ENCODE measurements at places on chromosomes 16 and 17. TPM values are rescaled to one million over a fixed set of nuclear protein-coding genes. Genes with fewer than 3 reads are reported as not detected.

DNA sequence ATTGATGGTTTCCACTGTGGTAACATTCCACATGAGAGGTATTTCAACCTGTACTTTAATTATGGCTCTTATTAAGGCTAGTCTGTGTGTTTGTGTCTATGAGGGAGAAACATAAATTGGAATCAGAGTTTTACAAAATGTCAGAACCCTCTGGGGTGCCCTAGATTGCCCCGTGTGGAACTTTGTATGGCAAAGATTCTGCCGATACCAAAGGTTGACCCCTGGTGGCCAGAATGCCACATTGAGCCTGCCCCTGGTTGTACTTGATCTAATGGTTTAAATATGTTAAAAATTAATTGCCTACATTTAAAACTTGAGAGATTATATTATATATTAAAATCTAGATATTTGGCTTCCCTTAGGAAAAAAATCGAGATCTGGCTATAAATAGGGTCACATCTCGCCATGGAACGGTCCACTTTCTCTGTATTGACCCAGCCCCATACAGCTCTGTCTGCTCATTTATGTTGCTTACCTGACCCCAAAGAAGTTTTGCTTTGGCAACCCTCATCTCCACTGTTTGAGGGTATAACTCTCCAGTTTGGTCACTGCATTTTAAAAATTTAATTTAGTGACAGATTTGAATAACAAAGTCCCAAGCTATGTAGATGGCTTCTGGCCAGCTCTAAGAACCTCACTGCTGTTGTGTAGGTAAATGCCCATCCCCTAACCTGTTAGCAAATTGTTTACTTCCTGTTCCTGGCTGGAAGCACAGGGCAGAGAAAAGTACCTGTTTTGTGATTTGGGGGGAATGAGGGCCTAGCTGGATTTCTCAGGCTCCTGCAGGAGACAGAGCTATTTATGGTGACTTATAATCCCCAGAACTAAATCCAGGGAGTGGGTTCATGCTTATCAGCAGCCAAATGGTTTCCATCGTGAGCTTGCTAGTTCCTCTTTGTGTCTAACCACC, 95.0 kb downstream of the PLCG2 start:
- DNase-seq = peak; percentile 63

HEATR9 gene
- not detected for total RNA-seq

- DNase-seq = no peak
Measured at GRCh38 chr16:62029947-62030346, 6.3 kb downstream of the CDH8 start.

IKZF3 gene
- total RNA-seq = not detected

GRCh38 chr16:5835876-5836275, 738.3 kb upstream of the EEF2KMT start:
- DNase-seq = no peak

MAF gene
- 0.32 TPM for total RNA-seq

DNA sequence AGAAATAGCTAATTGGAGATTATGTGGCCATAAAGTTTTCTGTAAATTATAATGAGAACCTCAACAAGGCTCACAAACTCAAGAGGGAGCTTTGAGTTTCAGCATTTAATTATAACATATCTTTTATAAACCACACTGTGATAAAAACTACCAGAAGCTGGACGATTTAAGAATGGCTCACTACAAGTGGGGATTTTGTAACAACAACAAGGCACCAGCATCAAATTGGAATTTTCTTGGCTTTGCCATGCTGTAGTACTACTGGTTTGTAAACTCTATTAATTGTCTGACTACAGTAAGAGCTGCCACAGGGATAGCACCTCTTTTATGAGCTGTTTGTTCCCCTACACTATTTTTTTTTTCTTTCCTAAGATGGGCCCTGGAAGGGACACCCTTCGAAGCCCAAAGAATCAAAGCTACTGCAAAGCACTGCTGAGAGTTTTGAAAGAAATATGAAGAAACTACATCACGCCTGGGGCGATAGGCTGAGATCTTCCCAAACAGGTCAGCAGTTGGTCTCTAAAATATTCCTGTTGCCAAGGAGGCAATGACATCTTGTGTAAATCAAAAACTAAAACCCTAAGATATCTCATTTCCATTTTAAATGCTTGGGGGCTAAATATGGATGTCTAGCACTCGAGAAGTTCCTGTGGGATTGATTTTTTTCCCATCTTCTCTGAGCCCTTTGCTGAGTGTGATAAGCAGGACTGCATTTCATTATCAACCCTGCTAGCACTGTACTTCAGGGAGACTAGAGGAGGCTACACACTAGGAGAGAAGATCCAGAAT, 40.9 kb downstream of the SKAP1 start:
- DNase-seq = no peak

DNA sequence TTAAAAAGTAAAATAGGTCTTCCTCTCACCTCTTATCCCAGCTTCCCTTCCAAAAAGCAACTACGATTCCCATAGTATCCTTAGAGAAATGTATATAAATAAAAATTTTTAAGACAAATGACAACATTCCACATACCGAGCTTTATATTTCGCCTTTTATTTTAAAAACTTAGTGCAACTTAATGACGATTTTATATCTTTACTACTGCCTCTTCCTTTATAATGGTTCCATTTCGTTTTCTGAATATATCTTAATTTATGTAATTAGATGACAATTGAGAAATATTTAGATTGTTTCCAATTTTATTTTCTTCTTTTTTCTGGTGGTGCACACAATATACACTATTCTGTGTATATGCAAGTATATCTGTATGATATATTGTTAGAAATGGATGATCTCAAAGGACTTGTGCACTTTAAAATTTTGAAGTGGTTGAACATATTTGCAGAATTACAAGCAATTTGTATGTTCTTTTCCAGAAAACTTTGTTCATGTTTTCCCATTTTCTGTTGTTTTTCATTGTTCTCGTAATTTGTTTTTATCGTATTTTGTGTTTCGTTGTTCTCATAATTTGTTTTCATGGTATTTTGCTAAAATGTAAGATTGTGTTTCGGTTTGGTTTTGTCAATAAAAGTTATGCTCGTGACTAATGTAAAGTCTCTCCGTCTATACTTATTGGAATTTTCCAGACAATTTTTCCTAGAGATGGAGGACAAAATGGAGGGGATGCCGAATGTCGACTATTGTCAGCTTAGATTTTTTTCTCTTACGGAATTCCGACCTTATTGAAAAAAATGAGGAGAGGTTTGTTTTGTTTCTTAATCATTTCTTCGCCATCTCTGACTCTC, 20.4 kb upstream of the HOXB13 start:
- no peak for DNase-seq

- DNase-seq = peak; percentile 53
Measured at GRCh38 chr17:76738468-76738850, 540 bp downstream of the MFSD11 start.

ACBD4 gene
- total RNA-seq = 6.7 TPM

GRCh38 chr17:4033751-4034251, 69.6 kb upstream of the ATP2A3 start:
- no peak for DNase-seq

DNA sequence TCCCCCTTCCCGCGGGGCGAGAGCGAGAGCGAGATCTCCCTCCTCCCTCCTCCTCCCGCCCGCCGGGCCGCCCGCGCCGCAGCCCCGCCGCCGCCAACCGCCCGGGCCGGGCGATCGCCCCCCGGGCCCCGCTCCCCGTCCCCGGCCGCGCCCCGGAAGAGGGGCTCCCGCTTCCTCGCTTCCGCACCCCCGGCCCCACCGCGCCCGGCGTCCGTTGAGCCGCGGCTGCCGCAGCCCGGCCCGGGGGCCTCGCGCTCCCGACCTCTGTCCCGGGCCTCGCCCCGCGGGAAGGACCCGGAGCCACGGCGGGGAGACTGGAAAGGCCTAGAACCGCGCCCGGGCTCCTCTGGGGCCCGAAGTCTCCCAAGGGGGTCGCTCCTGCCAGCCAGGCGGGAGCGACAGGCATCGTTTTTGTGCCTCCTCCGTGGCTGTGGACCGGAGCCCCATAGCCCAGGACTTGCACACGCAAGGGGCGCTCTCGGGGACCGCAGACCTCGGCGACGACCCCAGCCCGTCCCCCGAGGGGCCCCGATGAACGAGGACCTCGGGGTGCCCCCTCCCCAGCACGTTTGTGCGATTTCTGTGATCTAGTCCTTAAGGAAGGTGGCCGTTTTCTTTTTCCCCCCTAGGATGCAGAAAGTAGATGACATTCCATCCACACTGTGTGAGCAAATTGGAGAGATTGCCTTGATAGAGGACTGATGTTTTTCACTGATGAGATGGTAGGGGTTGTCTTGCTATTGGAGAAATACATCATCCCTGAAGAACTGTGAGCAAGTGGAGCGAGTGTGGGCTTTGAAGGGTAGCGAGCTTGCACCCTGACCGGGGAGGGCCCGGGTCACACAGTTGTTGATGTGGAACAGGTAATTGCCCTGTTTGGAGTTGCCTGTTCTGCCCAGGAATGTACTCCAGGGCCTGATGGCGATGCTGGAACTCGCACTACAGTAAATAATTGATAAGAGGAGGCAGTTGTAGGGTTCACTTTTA, 611 bp downstream of the BANP start:
- peak; percentile 35 for DNase-seq

DNA sequence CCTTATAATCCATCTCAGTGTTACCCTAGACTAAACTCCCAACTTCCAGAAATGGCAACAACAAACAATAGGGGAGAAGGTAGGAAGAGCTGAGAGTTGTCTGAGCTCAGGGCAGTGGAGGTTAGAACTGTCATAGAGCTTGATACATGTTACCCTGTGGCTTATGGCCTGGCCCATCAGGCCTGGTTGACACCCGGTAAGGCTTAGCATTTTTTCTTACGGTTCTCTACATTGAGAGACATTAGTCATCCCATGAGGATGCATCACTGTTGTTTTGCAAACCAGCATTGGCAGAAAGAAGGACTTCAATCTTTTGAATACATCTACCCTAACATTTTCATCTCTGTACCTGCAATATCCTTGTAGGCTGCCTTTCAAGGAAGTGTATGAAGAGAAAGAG, 226.6 kb downstream of the PHKB start:
- DNase-seq = no peak

DNA sequence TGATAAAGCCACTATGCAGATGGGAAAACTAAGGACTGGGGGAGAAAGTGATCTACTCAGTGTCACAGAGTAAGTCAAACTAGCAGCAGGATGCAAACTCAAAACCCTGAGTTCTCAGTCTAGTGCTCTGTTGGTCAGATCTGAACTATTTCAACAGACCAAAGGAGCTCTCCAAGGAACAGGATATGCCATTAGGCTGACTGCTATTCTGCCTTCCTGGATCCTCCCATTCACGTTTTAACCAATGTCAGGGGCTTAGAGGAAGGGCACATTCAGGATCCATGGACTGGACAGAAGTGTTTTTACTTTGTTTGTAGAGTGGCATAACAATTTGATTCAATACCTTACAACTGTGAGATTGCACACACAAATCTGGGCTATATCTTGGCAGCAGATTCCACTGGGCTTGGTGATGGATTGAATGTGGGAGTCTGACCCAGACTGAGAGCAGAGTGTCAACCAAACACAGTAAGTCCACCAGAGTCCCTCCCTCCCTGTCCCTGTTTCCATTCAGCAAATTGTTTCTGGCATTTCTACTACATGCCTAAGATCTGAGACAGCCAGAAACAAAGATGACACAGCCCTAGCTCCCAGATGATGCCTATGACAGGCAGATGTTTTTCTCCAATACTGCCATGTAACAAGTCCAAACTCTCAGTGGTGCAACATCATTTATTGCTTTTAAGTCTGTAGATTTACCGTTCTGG, 337.8 kb upstream of the CDH5 start:
- DNase-seq = no peak

- DNase-seq = no peak
Measured at GRCh38 chr16:85270374-85270773, 158.1 kb upstream of the CIBAR2 start.

GRCh38 chr17:39270923-39271322, 45.2 kb upstream of the STAC2 start:
- peak; percentile 39 for DNase-seq

MRPS34 gene
- 102 TPM for total RNA-seq

DNA sequence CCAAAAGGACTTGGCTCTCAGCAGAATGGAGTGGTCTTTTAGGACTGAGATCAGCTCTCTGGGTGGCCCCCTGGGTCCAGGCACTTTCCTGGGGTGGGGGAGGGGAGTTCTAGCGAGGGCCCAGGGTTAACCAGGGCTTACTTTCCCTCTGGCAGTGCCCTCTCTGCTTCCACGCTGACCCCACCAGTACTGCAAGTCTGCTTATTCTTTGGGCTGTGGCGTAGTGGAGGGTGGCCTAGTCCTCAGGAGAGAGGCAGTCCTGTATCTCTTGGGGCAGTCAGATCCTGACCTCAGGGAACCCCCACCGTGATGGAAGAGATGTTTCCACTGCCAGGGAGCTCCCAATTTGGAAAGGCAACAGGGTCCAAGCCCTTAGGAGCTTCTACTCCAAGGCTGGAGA, 79.4 kb downstream of the CCDC182 start:
- no peak for DNase-seq

GRCh38 chr16:85125570-85126393, 13.5 kb upstream of the CIBAR2 start:
- DNase-seq = no peak

- no peak for DNase-seq
Measured at GRCh38 chr16:53417011-53417410, 17.3 kb upstream of the RBL2 start.

GRCh38 chr16:85948616-85949265, 49.8 kb downstream of the IRF8 start:
- DNase-seq = no peak

GRCh38 chr17:57599271-57600045, 145.6 kb downstream of the CCDC182 start:
- no peak for DNase-seq

DNA sequence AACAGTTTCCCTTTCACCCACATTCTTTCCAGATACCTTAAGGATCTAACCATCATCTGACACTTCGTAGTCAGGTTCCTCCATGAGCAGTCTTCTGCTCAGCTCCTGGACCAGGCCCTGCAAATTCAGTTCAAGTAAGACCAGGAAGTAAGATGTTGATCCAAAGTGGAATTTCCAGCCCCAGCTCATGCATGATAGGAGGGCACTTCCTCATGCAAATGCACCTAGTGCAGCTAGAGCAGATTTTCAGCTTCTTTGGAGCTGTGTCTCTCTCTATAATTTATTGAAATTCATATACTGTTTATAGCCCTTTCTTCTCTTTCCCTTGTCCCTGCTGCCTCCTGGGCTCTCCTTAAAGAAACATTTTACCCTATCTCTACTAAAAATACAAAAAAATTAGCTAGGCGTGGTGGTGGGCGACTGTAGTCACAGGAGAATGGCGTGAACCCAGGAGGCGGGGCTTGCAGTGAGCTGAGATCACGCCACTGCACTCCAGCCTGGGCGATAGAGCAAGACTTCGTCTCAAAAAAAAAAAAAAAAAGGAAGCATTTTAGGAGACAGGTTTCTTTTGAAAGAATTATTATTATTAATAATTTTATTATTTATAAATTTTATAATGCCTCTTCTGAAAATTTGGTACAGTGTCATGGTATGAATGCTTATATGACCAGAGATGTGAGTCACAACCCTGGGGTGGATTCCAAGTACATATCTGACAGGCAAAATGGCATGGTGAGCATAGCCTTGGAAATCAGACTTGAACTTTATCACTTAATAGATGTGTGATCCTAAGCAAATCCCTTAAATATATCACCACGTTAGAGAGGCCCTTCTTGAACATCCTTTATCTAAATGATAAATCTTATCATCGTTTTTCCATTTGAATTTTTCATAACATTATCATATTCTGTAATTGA, 94.3 kb downstream of the SSH2 start:
- no peak for DNase-seq

Measured in endothelial cell of umbilical vein (primary cell).